Stimulated activated CD8-positive, alpha-beta memory T cell treated with anti-CD3 and anti-CD28 coated beads, Interleukin-4, amount 100 ng/mL, for 1 hour (primary cell): ENCODE measurements at places on chromosomes 2 and 18.

GRCh38 chr2:37560863-37561614 is 110.4 kb downstream of the CDC42EP3 start:
- DNase-seq = no peak

DNA sequence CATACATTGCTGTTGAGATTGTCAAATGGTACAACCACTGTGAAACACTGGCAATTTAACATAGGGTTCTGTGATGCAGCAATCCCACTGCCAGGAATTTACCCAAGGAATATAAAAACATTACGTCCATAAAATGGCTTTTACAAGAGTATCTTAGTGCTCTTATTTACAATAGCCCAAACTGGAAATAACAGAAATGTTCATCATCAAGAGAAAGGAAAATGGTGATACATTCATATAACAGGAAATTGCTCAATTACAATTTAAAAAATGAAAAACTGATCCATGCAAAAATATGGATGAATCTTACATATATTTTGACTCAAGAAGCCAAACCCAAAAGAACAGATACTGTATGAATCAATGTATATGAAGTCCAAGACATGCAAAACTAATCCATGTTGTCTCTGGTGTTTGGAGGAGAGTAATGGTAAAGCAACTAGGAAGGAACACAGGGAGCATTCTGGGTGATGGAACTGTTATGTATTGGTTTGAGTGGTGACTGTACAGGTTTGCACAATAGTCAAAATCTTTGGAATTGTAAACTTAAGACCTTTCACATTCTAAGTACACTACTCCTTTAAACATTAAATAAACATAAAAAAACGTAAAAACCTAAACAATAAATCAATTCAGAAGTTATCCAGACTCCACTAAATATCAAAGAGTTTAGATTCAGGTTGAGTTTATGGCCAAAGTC is 104.8 kb upstream of the WDR75 start:
- DNase-seq = no peak

GRCh38 chr18:42459873-42460272 is 504.8 kb downstream of the PIK3C3 start:
- DNase-seq = no peak

GRCh38 chr2:74364533-74365505 is 15.3 kb downstream of the DCTN1 start:
- no peak for DNase-seq

- no peak for DNase-seq
These were observed 7.7 kb upstream of the FAM117B start for GRCh38 chr2:202627042-202627441.

DNA sequence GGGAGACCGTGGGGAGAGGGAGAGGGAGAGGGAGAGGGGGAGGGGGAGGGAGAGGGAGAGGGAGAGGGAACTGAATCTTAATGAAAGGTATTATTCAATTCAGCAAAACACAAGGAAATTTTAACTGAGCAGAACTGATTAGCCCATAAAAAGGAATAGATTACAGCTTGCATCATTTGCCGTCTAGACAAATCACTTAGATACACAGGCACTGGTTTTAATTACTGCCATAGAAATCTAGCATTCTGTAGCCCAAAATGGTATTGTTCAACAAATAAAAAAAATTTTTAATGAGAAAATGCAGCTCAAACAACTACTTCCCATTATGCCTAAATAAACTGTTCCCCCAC is 7.9 kb upstream of the KCNF1 start:
- DNase-seq = no peak

GRCh38 chr2:224971214-224971613 is 71.1 kb downstream of the DOCK10 start:
- DNase-seq = no peak

GRCh38 chr2:38215993-38216392 is 140.0 kb upstream of the CYP1B1 start:
- no peak for DNase-seq

DNA sequence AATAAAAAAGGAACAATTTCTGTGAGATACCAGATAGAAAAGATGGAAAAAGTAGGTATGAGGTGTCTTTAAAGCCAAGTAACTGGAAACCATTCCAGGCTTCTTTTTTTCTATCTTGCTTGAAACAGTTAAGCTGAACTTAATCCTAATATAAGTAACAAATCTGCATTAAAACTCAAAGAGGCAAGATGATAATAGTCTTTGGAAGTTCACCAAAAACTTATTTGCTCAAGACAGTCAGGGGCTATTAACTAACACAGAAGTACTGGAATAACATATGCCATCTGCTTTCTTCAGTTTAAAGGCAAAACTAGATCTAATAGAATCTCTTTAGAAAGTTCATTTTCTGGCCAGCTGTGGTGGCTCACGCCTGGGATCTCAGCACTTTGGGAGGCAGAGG is 18.8 kb downstream of the PDIA6 start:
- no peak for DNase-seq

DNA sequence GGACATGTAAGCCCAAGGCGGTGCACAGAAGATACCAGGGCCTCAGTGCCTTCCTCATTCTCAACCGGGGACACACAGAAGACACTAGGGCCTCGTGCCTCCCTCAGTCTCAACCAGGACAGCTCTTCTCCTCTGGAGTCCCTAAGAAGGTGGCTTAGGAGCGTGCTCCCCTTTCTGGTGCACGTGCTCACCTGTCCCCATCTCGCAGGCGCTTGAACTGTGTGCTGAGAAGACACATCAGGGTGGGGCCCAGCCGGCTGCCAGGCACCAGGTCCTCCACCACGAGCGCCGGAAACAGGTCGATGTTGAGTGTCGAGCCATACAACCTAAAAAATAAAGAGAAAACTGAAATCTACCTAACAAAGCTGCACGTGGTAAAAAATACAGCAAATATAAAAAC is 99.9 kb downstream of the PXDN start:
- DNase-seq = no peak

- no peak for DNase-seq
These were observed 448 bp downstream of the YPEL5 start for GRCh38 chr2:30147196-30147714.

- no peak for DNase-seq
These were observed 4.7 kb downstream of the ESPNL start for GRCh38 chr2:238104691-238105371.

DNA sequence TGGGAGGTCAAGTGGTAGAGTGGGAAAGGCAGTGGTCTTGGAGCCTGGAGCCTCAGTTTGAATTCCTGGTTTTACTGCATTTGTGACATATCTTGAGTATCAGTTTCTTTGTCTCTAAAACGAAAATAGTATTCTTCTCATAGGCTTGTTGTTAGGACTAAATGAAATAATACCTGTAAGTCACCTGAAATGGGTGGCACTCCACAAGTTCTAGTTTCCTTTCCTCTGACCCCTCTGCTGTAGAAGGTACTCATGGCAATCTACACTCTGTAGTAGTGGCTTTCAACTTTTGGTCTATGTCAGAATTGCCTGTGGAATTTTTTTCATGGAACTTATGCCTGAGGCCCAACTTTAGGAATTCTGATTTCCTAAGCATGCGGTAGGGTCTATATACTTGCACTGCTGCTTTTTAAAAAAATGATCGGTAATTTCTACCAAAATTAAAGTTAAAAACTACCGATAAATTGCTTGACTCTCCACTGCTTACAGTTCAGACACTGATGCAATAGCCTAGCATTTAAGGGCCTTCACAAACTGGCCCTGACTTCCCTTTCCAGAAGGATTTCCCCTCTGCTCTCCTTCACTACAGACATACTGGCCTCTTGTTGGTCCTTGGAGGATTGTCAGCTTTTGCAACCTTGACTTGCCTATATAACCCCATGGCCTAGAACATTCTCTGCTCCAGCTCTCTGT is 47.2 kb downstream of the PLEK start:
- DNase-seq = no peak

GRCh38 chr2:101690547-101691152 is 6.9 kb upstream of the MAP4K4 start:
- DNase-seq = no peak

GRCh38 chr18:62186499-62186773 is 420 bp downstream of the PIGN start:
- DNase-seq = no peak

DNA sequence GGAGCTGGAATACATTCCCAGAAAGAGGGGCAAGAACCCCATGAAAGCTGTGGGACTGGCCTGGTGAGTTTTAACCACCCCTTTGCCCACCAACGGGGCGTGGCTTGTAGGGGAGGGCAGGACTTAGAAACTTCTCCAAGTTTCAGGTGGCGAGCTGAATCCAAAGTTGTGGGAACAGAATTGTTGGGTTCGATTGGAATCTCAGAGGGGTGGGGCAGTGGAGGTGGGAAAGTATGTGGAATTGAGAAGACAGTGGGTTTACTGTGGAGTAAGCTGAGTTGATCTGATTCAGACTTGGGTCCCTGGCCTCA is 1.1 kb downstream of the PNKD start:
- no peak for DNase-seq

DNA sequence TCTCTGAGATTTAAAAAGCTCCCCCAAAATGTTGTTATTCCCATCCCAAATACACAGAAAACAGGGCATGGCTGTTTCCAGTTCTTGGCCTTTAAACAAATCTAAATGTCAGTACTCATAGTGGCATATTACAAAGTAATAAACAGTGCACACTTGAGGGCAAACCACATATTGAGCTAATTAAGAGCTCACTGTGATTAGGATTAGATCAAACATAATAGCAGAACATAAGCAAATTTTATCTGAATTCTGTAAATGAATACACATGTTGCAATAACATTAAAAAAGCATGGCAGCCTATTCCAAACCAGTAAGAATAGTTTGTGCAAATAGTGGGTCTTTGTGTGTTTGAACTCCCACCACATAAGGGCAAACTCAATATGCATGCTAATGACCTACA is 66.7 kb downstream of the FAM228A start:
- no peak for DNase-seq

DNA sequence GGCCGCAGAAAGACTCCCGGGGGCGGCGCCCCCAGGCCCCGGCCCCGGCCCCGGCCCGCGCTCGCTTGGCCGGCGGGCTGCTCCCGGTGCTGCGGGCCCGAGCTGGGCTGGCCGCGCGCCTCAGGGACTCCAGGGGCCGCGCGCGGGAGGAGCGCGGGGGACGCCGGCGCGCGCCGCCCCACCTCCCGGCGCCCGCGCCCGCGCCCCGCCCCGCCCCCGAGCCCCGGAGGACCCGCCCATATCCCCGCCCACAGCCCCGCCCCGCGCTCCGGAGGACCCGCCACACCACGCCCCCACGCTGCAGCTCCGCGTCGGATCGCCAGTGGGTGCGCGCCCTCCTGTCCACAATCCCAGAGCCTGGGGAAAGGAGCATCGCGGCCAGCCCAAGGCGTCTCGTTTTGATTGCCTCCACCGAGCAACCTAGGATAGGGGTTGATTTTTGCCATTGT is at the start of gene PARD6G:
Gene PARD6G, minus strand, starts transcription at position 122 of the 449 bp plus-strand sequence. CDS start 166 bp downstream, outside the sequence.
- DNase-seq = peak; percentile 40

DNA sequence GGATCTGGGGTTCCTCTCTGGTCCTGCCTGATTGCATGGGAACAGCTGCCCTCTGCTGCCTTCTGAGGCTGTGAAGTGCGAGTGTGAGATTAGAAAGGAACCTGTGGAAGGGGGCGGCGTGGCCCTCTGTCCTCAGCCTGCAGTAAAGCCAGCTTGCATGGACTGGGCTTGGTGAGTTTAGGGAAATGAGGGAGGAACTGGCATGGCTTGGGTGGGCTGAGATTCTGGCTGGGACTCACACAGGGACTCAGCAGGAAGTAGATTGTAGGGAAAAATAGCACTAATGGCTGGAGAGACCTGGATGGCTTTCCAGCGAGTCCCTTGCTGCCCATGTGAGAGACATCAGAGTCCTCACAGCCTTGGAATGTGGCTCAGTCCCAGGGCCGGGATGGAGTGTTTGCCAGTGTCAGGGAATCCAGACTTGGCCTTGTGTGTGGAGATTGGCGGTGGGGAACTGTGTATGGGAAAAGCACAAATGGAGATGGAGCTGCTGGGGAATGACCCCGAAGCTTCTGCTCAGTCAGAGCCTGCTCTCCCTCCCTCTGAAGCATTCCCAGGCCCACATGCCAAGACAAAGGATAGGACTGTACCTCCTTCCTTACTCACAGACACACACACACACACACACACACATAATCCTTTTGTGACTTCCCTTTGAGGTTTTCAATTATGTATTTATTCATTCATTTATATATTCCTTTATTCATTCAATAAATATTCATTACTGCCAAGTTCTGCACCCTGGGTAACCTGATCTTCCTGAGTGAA is 115.4 kb downstream of the ACAA2 start:
- DNase-seq = no peak

DNA sequence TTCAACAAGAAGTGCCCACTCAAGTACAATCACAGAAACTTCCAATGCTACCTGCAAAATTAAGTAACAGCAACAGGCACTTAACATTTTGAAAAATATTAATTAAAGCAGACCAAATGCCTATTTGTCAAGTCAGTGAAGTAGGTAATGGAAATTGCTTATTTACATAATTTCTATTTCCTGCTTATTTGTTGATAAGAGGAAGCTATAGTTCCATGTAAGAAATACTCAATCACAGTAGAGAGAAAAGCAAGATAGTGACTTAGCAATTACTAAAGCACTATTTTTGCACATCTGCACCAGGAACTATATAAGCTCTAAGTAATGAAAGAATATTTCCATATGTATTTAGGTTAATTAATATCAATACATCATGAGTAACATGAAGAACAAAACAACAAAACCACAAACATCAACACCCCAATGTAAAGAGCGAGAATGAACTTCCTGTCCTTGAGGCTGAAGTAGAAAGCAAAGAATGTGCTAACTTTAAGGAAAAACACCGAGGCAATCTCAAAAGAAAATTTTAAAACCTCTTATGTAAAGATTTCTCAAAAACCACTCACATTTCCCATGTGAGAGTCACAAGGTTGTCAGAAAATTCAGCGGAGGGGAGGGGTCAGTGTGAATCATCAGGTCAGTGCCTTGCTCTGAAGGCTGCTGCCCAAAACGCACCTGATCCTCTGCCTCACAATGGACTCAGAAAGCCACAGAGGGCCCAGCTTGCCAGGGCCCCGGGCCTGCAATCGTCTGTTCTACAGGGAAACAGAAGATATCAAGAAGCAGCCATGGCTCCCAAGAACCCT is 12.5 kb downstream of the NPC1 start:
- no peak for DNase-seq
